ENCODE measurements at places on chromosomes 7 and 10.

- DNase-seq = no peak
These were observed 126.5 kb downstream of the DOCK4 start for GRCh38 chr7:112079673-112080072.

DNA sequence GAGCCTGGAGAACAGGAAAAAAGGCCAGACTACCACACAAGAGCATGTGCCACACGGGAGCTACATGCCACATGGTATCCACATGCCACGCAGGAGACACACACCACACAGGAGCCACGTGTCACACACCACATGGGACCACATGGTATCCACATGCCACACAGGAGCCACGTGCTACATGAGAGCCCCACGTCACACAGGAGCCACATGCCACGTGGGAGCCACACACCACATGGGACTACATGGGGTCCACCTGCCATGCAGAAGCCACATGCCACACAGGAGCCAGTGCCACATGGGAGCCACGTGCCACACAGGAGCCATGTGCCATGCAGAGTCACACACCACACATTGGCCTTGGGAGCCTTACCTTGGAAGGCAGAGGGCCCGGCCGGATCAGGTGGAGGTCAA is 244.4 kb upstream of the PPP2R2D start:
- no peak for DNase-seq

DNA sequence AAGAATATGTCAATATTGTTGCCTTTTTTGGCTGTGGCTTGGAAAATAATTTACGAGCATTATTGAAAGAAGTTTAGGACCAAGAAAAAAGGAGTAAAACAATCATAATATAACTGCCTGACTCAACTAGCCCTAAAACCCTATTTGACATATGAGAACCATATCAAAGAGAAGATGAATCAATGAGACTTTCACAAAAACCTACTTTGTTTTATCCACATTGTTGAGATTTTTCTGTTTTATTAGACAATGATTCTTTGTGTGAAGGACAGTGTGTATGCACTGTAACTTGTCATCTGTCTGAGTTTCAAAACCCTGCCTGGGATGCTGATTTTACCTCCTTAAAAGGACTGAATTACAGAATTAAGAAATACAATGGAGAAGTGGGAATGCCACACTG is 19.0 kb downstream of the SOSTDC1 start:
- no peak for DNase-seq

DNA sequence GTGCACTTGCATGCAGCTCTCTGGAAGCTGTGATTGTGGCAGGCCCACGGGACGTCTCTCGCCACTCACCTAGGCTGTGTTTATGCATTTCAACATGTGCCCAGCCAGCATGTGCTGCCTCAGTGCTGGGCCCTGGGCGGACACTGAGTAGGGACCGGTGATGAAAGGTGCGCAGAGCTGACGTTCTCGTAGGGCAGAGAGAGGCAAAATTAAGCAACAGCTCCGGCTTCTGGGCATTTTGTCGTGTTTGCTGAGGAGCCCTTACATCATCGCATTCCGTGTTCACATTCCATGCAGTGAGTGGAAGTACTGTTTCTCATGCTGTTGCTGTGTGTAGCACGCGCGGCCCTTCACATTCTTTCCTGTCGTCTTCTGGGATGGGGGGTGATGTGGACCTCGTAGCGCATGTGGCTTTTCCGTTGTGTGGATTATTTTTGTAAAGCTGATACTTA is 50.5 kb downstream of the PRF1 start:
- no peak for DNase-seq

- DNase-seq = no peak
These were observed 2.2 kb upstream of the DLX5 start for GRCh38 chr7:97026715-97027426.
